ENCODE measurements at places on chromosomes 2 and 18.

DNA sequence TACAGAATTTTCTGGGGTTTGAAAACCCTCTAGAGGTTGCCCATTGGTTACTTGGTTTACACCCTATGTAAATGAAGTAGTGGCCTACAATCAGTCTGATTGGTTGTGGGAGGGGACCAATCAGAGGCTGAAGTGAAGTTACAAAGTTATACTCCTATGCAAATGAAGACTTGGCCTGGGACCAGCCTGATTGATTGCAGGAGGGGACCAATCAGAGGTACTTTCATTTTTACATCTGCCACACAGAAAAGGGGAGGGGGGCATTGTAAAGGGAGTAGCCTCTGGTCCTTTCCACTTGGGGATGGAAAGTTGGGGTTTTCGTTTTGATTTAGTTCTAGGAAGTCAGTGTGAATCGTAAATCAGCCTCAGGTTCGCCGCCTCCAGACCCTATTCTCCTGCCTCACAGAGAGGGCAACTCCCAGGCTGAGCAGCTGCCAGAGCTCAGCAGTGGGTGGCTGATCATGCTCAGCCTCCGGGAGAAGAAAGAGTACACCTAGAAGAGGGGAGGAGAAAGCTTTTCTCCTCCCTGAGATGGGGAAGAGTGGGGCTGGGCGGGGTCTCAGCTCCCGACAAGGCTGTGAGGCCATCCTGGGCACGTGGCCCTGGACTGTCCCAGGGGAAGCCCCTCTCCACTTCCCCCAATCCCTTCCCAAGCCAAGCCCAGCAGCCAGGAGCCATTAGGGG, 372.5 kb downstream of the GALR1 start:
- no peak for DNase-seq

DNA sequence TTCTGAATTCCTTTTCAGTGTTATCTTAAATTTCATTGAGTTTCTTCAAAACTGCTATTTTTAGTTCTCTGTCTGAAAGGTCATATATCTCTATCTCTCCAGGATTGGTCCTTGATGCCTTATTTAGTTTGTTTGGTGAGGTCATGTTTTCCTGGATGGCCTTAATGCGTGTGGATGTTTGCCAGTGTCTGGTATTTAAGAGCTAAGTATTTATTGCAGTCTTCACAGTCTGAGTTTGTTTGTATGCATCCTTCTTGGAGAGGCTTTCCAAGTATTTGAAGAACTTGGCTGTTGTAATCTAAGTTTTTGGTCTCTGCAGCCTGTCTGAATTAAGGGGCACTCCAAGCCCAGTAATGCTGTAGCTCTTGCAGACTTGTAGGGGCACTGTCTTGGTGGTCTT, 249.3 kb downstream of the ZNF385B start:
- no peak for DNase-seq

DNA sequence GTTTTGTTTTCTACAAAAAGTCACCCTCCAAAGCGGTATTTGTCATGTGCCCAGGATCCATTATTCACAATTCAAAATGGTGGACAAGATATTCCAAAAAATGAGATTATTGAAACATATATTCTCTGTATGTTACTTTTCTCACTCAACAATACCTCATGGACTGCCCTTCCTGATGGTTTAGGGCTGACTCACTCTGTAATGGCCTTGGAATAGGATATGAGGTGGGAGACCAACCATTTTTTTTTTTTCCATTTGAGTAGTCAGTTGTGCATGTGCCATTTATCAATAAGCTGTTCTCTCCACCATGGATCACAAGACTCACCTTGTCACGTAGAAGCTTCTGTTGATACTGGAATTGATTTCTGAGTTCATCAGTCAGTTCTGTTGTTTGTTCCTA, 64.5 kb downstream of the LYPD6 start:
- DNase-seq: no peak

DNA sequence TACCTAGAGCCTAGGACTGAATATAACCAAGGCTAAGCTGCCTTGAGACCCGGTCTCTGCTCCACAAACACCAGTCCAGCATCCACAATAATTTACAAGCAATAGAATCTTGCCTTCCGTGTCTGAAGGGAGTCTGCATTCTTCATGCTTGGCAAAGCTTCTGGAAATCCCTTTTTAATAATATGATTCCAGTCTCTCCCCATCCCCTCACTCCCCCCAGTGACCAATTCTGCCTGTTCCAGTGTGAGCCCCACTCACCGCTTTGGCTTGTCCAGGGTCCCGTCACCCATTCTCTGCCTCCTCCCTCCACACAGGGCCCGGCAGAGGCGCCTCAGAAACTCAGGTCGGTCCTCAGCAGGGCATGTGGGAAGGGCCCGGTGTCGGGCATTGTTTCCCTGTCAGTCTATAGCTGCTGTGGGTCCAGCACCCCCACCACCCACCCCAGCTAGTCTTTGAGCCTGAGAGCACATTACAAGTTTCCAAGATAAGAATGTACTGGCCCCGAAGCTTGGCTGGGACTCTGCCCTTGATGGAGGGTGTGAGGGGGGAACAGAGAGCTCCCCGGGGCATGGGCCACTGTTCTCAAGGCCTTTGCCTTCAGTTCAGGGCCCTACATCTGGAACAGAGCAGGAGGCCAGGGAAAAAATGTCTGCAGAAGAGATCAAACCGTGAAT, 129.7 kb upstream of the MYCN start:
- no peak for DNase-seq

DNA sequence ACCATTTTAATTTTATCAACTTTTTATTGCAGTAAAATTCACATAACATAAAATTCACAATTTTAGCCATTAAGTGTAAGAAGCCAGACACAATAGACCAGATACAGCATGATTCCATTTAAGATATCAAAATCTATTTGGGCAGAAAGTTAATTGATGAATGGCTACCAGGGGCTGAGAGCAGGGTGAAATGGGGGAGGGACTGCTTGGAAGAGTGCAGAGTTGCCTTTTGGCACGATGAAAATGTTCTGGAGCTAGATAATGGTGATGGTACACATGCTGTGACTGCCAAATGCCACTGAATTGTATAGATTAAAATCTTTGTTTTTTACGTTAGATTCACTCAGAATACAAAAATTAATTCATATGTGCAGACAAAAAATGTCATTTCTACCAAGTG, 289.3 kb upstream of the HNMT start:
- DNase-seq: no peak

DNA sequence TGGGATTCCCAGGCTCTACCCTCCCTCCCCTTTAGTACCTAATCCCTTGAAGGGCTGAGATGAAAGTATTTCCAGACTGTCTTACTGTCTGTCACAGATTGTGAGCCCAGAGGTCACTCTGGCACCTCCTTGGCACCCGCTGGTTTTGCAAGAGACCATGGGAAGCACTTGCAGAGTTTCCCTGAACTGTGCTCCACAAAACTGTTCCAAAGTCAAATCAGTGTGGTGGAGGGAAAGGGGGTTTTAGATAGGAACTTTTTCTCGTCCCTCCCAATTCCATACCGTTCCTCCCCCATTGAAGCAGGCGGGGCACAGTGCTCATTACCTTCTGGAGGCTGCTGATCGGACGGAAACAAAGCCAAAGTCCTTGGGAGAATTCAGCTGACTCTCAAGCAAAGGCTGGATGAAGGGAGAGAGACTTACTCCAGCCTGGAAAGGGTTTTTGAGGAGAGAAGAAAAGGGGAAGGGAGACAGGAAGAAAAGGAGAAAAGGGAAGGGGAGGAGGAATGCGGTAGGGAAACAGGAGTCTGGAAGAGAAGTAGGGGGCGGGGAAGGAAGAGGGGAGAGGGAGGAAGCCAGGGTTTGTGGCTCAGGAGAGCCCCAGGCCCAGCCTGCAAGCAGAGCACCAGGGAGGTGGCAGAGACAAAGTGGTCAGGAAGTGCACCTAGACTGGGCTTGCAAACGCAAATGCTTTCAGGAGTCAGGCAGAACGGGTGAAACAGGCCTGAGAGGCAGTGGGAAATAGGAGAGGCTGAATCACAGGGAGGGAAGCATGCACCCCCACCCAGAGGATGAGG, 88.4 kb upstream of the SP3 start:
- no peak for DNase-seq
